ENCODE measurements at places on chromosomes 4 and X.

GRCh38 chr4:156751486-156751885 lies 220.1 kb downstream of the PDGFC start:
- no peak for DNase-seq

GRCh38 chr4:68324519-68325262 lies 25.2 kb downstream of the YTHDC1 start:
- DNase-seq, result no peak

DNA sequence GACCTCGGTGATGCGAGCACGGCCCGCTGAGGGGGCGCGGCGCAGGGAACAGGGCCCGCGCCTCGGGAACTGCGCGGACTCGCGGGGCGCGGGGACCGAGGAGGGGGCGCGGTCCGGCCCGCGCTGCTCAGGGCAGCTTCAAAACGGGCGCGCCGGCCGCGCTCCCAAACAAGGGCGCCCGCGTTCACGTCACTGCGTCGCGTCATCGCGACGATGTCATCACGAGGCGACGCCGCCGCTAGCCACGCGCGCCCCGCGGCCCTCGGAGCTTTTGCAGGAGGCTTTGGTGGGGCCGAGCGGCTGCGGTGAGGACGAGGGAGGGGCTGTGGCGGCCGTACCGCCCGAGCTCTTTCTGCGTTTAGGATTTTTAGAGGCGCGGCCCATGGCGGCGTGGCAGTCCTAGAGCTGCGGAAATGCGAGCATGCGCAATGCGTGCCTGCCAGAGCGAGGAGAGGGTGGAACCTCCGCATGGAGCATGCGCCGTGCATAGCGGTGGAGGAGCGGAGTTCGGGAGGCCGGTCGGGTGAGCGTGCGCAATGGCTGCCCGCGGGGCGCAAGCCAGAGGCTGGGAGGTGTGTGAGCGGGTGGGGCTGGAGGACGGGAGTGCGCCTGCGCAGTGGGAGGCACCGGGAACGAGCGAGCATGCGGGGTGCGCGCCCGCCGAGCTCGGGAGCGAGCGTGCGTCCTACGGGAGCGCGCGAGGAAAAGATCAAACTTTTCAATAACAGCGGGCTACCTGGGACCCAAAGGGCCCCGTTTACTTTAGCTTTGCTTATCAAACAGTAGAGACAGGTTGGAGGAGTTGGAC lies at the start of gene PPP2R3B:
Gene PPP2R3B, minus strand, starts transcription at position 140 of the 808 bp plus-strand sequence. CDS start 216 bp downstream, outside the sequence.
- DNase-seq, result no peak

- DNase-seq, result no peak
Observed at GRCh38 chr4:185640811-185641675, 105.7 kb upstream of the PDLIM3 start.

DNA sequence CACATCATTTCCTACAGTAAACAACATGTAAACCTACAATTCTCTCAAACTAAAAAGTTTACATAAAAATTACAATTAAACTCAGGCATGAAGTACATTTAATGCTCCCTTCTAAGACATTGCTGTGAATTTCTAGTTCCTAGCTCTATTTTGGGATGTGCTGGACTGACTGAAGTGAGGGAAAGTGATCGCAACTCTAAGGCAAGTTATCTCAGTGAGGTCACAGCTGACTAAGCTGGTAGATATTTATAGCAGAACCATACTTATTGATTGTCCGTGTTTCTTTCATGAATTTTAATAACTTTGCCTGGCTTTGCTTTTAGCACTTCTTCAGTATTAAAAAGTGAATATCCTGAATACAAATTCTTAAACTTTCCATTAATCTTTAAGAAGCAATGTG lies 570.4 kb upstream of the GALNTL6 start:
- no peak for DNase-seq

DNA sequence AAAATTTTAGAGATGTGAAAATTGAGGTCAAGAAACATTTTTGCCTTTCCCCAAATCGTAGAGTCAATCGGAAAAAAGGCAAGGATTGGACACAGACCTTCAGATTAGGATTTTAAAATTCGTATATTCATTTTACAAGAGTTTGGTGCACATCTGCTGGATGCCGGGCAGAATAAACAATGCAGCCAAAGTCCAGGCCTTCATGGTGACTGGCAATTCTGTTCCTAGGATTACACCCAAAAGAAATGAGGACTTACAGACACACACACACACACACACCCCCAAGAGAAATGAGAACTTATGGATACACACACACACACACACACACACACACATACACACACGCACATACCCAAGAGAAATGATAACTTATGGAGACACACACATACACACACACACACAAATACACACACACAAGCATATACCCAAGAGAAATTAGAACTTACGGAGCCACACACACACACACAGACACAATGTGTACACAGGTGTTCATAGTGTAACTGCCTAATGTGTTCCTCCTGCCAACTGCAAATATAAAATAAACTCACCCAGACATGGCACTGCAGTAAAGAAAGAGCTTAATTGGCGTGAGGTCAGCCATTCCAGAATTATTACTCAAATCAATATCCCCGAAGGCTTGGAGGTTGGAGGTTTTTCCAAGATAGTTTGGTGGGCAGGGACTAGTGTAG lies 165.7 kb upstream of the STS start:
- DNase-seq, result no peak

DNA sequence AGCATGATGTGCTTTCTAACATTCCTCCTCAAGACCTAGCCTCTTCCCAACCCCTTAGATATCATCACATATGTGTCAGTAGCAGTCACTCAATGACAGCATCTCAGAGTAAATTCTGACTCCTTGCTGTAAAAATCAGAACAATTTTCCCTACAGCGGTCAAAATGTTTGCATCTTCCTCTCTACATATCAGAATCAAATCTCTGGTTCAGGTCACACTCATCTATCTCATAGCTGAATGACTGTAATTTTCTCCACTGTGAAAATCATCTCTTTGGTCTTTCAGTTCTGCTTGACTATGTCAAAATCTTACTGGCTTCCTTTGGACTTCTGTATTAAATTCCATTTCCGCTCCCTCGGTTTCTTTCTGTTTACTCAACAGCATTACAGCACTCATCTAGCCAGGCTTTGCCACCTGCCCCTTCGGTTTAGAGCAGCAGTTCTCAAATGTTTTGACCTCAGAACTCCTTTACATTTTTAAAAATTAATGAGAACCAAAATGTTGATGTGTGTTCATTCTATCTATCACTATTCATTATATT lies 57.3 kb downstream of the AGA start:
- DNase-seq, result no peak

GRCh38 chrX:108001218-108001814 lies 19.1 kb upstream of the TEX13B start:
- no peak for DNase-seq

DNA sequence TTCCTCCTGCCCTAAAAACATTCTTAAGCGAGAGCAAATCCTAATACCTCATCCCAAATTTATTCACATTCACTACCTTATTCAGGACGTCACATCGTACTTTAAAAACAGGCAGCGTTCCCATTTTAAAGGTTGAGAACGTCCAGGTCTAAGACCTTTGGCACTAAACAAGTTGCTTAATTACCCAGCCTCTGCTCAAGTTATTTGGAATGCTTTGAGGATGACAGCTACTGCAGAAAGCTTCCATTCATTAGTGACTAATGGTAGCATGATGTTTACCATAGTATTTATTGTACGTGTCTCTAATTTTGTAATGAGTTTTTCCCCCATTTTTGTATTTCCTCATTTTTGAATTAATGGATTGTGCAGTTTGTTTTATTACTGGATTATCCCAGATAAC lies 1.5 kb downstream of the USP38 start:
- DNase-seq, result no peak

GRCh38 chr4:119317990-119318389 lies 3.9 kb downstream of the FABP2 start:
- DNase-seq, result no peak

- no peak for DNase-seq
Observed at GRCh38 chr4:121098266-121098665, 25.9 kb upstream of the NDNF start.

DNA sequence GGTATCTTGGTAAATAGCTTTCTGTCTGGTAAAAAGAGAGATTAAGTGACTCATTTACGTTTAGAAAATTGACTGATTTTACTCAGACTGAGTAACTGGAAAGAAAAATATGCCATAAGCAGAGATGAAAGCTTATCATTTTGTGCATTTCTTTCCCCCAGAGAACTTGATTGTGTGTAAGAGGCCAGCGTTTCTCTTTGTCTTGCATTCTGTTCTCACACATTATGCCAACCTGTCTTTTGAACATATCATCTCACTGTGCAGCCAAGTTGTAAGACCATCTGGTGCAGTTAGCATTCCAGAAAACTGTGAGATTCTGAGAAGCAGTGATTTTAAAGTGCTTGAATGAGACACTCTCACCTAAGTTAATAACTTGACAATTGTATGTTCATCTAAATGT lies 651.3 kb downstream of the TECRL start:
- no peak for DNase-seq

DNA sequence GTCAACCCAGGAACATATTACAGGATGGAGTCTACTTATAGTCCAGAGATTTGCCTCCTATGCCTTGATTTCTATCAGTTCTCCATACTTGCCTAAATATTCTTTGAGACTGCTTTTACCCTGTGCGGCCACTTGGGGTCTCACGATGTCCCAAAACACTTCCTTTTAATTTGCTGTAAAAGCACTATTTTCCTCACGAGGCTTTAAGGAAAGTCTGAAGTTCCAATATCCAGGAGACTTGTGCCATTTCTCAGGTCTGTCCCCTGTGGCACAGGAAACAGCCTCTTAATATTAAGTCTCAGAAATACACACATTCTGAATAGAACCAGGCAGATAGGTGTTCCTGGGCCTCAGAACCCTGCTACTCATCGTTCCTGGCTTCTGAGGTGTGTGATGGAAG lies 142.9 kb downstream of the TMEM164 start:
- DNase-seq, result no peak

DNA sequence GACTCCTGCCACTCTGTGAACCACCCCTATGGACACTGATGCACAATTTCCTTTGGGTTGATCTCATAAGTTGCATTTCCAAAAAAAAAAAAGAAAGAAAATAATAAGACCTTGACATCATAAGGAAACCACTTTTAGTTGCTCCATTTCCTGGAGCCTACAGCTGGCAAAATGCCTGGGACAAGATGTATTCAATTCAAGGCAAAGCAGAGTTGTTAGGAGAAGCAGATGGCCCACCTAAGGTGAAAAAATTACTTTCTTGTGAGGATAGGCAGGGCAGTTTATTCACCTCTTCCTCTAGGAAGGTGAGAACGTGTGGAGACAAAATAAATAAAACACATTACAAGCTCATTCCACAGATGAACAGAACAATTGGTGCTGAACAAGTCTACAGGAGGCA lies 14.1 kb upstream of the SCRG1 start:
- DNase-seq, result no peak

DNA sequence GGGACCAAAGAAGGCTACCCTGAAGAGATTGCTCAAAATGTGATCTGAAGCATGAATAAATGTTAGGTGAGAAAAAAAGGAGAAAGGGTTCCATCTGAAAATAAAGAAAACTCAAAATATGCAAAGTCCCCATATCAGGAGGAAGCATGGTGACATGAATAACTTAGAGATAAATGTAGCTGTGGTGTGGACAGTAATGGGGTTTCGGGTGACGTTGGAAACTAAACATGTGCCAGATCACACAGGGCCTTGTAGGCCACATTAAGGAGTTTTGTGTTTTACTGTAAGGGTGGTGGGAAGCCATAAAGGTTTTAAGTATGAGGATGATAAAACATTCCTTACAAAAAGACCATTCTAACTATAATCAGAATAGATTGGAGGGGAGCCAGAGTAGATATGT lies 40.3 kb upstream of the ACSL4 start:
- no peak for DNase-seq

DNA sequence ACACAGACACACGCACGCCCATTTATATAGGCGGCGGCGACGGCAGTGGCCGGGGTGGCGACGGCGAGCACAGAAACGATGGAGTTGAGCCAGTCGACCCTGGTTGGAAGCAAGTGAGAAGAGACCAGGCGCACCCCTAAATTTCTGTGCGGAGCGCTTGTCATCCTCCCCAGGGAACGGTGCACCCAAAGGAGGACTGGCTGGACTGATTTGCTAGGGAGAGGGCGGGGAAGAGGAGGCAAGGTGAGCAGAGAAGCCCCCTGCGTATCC lies 302 bp downstream of the NHS start:
- DNase-seq, result no peak

- no peak for DNase-seq
Observed at GRCh38 chrX:132292793-132293192, 73.5 kb upstream of the RAP2C start.

GRCh38 chrX:100591256-100592051 lies 6.7 kb downstream of the TNMD start:
- no peak for DNase-seq

- no peak for DNase-seq
Observed at GRCh38 chr4:109627361-109627760, 67.3 kb downstream of the MCUB start.

DNA sequence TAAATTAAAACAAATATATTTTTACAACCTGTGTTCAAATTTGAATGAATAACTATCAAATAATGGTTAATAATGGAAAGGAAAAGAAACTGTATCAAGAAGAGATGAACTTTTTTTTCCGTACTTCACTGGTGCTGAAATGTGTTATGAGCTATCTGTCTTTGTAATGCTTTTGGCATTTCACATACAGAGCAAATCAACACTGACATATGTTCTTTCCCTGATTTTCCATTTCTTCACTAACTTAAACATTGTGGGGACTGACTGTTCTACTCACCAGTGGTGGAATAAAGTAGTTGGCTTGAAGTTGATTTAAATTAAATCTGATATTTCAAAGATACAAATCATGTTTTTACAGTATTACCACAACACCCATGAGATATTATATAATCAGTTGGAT lies 304.0 kb upstream of the BMP3 start:
- no peak for DNase-seq

GRCh38 chrX:2336181-2336580 lies 164.6 kb downstream of the DHRSX start:
- DNase-seq, result no peak

GRCh38 chr4:113610537-113610936 lies 151.0 kb downstream of the CAMK2D start:
- no peak for DNase-seq

DNA sequence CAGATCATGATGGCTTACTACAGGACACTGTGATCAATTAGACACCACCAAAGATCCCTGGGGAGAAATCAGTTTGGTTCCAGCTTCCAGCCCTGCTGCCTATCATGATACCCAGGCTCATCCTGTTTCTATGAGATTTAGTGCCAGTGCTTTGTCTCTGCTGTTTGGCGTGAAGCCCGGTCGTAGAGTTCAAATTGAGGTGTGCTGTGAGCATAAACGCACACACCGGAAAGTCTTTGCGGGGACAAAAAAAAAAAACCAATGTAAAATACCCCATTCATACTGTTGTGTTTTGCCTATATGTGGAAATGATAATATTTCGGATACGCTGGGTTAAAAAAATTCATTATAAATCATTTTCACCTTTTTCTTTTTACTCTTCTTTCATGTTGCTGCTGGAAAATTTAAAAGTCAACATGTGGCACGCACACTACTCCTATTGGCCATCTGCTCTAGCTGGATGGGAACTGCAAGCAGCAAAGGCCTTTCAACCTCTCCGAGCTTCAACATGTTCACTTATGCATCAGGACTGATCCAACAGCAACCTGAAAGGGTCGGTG lies 607 bp upstream of the DKC1 start:
- DNase-seq, result no peak

GRCh38 chr4:100302061-100303026 lies 112.1 kb upstream of the DDIT4L start:
- DNase-seq, result no peak

Measured in amygdala (tissue), 56 donors.